Stimulated activated CD8-positive, alpha-beta memory T cell treated with anti-CD3 and anti-CD28 coated beads, Interleukin-4, amount 100 ng/mL, for 1 hour (primary cell): ENCODE measurements at places on chromosomes 11 and 22.

GRCh38 chr11:30458541-30458940 lies 127.6 kb downstream of the MPPED2 start:
- no peak for DNase-seq

DNA sequence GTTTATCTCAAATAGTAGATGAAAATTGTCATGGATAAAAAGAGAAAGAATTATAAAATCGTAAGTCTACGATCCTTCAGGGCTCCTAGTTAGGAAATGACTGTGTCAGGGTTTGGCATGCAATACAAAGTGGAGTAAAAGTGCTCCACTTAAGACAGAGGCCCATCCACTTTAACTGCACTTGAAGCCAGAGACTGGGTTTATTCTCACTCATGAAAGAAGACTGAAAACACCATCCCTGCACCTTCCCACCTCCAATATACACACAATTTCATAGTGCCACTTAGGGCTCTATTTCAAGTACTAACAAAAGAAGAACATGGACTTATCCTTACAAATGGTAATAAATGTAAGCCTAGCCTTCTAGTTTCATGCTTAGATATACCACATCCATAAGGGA lies 70.7 kb downstream of the ANO5 start:
- DNase-seq, result no peak

- DNase-seq, result no peak
These were observed 1.8 kb upstream of the CCND1 start for GRCh38 chr11:69638941-69639681.

- no peak for DNase-seq
These were observed 43.1 kb upstream of the ATXN10 start for GRCh38 chr22:45628515-45628914.

DNA sequence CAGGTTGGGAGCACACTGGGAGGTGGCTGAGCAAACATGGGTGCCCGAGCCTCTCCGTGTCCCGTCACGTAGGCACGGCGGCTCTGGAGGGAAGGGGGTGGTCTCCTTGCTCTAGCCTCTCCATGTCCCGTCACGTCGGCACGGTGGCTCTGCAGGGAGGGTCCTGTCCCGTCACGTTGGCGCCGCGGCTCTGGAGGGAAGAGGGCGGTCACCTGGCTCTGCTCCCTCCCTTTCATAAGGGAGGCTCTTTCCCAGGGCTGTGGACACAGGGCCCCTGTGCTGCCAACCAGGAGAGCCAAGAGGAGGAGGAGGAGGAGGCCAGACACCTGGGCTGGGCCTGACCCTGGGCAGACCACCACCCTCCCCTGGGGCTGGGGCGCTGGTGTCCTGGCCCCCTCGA lies 1173.7 kb downstream of the BRD1 start:
- DNase-seq, result no peak

GRCh38 chr11:108562746-108563581 lies 30.6 kb downstream of the EXPH5 start:
- DNase-seq, result no peak
